ENCODE measurements at places on chromosomes 7 and 10.

DNA sequence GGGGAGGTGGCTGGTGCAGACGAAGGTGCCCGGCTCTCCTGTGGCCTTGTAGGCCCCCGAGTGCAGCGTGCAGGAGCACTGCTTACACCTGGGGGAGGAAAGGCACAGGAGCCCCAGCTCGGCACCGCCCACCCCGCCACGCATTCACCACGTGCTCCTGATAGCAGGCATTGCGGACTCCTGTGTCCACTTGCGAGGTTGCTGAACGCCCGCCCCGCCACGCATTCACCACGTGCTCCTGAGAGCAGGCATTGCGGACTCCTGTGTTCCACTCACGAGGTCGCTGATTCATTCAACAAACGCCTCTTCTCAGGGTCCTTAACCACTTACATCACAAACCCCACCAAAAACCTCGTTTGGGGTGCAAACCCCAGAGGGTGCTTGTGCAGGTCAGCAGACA is 13.9 kb downstream of the MICALL2 start:
- no peak for DNase-seq

- DNase-seq = no peak
Observed at GRCh38 chr7:26001662-26002244, 150.2 kb upstream of the NFE2L3 start.

- peak; percentile 91 for DNase-seq
Observed at GRCh38 chr7:107173691-107174406, 5.0 kb downstream of the HBP1 start.

DNA sequence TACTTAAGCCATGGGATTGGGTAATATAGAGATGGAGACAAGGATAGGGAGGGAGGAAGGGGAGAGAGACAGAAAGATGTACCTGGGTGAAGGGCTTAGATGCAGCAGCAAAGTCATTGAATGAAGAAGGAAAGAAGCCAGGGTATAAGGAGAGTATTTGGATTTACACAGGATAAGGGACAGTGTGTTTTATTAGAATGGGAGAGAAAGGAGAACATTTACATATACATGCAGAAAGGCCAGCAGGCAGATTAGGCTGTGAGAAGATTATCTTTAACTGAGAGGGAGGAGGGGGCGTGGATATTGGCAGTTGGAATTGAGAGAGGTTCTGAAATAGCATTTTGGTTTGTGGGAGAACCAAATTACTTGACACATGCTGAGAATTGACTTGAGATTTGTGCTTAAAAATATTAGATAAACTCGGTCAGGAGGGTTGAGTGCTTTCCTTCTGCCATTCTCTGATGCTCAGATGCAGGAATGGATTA is 161.5 kb upstream of the ZNF804B start:
- DNase-seq = no peak

GRCh38 chr10:133565441-133566294 is at the start of gene SYCE1:
Gene SYCE1, minus strand, starts transcription at chr10:133565583. Its CDS starts 54 bp downstream, at chr10:133565529.
- DNase-seq = no peak

DNA sequence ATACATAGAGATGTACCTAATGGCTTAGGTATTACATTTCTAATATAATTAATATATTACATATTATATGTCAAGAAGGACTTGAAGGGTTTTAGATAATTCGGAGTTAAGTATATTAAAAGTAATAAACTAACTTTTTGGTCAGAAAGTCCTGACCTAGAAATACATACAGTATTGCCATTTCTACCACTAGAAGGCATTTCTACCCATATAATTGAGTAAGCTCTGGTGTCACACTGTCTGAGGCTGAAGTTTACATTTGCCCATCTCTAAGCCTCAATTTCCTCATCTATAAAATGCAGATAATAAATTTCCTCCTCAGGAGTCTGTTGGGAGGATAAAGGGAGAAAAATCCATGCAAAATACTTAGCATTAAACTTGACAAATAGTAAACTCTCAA is 7.1 kb downstream of the FKBP14 start:
- no peak for DNase-seq

Data from pons (tissue), 1 donor.